ENCODE measurements at places on chromosomes 1 and 21.

- DNase-seq = no peak
Measured at GRCh38 chr1:22349362-22350043, 102.1 kb upstream of the ZBTB40 start.

- no peak for DNase-seq
Measured at GRCh38 chr1:183730886-183731573, 73.9 kb upstream of the RGL1 start.

- no peak for DNase-seq
Measured at GRCh38 chr1:108512239-108513043, 47.5 kb upstream of the EEIG2 start.

DNA sequence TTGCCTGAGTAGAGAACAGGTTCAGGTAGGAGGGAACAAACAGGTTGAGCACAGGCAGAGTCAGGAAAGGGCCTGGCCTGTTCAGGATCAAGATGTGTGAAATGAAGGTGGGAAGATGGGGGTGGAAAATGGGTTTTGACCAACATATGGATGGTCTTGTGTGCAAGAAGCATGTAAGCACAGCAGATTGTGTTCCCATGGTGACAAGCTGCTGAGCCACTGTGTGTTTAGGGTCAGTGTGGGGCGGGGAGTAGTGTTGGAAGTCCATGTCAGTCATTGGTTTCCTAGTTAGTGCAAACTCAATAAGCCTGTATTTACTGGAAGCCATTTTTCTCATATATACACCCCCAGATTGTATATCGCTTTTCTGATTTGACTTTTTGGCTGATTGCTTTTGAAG lies 111.9 kb downstream of the CAMTA1 start:
- no peak for DNase-seq

DNA sequence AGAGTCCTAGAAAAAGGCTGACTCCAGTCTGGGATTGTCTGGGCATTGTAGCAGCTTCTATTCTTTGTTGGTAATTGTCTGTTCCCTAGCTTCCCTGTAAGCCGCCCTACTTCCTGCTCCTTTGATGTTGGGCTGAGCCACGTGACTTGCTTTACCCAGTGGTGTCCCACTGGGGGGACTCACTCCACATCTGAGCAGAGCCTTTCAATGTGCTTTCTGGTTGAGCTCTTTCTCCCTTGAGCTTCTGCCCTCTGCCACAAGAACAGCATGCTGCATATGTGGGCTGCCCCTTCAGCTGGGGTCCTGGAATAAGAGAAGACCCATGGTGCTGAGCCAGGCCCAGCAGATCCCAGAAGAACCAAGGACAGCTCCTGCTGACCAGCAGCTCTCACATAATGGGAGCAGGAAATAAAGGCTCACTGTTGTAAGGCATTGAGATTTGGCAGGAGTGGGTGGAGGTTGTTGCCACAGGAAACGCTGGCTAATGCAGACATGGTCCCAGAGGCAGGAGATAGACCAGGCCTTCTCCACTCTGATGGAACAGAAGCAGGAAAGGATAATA lies 276.3 kb upstream of the GJB5 start:
- no peak for DNase-seq

- DNase-seq = no peak
Measured at GRCh38 chr1:228370941-228371740, 35.5 kb downstream of the TRIM11 start.

Data from activated CD4-positive, alpha-beta T cell treated with anti-CD3 and anti-CD28 coated beads for 24 hours (primary cell).